Stimulated activated CD4-positive, alpha-beta T cell treated with anti-CD3 and anti-CD28 coated beads, Interleukin-4, amount 100 ng/mL, for 4 hours (primary cell): ENCODE measurements at places on chromosomes 6 and 20.
A peak's percentile ranks its signal among the peaks of the same experiment; 100 is the strongest.

DNA sequence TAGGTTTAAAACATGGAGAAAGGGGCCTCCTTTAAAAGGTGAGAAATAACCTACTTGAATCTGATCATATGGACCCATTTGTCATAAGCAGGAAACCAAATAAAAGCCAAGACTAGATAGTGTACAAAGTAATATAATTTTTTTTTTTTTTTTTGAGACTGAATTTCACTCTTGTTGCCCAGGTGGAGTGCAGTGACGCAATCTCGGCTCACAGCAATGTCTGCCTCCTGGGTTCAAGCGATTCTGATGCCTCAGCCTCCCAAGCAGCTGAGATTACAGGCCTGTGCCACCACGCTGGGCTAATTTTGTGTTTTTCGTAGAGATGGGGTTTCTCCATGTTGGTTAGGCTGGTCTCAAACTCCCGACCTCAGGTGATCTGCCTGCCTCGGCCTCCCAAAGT lies 89.2 kb downstream of the SASH1 start:
- no peak for DNase-seq

DNA sequence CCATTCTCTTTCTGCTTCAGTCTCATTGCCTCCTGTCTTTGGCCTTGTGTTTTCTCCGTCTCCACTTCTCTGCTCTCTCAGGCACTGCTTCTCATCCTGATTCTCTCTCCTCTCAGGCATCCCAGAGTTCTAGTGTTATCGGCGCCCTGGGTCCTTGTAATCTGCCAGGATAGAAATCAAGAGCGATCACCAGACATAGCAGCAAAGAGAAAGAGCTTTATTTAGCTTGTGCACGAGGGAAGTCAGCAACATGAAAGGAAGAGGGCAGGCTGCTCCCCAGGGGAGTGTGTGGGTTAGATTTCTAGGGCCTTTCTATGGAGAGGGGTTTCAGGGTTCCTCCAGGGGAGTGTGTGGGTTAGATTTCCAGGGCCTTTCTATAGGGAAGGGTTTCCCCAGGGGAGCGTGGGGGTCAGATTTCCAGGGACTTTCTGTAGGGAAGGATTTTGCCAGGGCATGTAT lies 32.5 kb downstream of the SUN5 start:
- DNase-seq = no peak

- DNase-seq = no peak
These were observed 800 bp upstream of the GRIK2 start for GRCh38 chr6:101392586-101393230.

DNA sequence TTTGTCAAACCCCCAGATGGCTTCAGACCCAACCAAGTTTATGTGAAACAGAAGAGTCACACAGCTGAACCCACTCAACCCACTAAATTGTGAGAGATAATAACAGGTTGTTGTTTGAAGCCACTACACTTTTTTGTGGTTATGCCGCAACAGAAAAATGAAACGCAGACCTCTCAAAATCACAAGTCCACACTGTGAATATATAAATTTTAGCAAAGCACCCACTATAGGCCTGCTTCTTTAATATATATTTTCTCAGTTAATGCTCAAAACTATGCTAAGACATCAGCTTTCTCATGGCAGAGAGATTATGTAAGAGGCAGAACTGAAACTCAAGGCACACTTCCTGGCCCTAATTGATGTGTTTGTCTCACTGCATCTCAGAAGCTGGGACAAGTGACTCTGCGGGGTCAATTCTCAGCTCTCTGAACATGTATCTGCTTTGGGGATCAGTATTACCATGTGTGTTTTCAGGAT lies 27.7 kb downstream of the MAP3K5 start:
- DNase-seq = no peak

- DNase-seq = peak; percentile 26
These were observed 2.2 kb upstream of the ID1 start for GRCh38 chr20:31602779-31603441.

- no peak for DNase-seq
These were observed 160.0 kb downstream of the SOD2 start for GRCh38 chr6:159533016-159533415.

- DNase-seq = no peak
These were observed 104.9 kb downstream of the SYNDIG1 start for GRCh38 chr20:24574307-24574706.

GRCh38 chr6:89910902-89911240 lies 16.6 kb downstream of the GJA10 start:
- DNase-seq = no peak

- no peak for DNase-seq
These were observed 2.3 kb downstream of the SAMD10 start for GRCh38 chr20:63976980-63977738.

GRCh38 chr20:23059846-23060245 lies 10.4 kb upstream of the THBD start:
- no peak for DNase-seq

- DNase-seq = no peak
These were observed 280.3 kb upstream of the SYNCRIP start for GRCh38 chr6:85923013-85923430.

GRCh38 chr6:163960128-163960527 lies 545.6 kb downstream of the QKI start:
- no peak for DNase-seq

- no peak for DNase-seq
These were observed 94.2 kb downstream of the STXBP5 start for GRCh38 chr6:147298461-147298860.

- DNase-seq = no peak
These were observed 539.3 kb upstream of the ID4 start for GRCh38 chr6:19297880-19298279.

DNA sequence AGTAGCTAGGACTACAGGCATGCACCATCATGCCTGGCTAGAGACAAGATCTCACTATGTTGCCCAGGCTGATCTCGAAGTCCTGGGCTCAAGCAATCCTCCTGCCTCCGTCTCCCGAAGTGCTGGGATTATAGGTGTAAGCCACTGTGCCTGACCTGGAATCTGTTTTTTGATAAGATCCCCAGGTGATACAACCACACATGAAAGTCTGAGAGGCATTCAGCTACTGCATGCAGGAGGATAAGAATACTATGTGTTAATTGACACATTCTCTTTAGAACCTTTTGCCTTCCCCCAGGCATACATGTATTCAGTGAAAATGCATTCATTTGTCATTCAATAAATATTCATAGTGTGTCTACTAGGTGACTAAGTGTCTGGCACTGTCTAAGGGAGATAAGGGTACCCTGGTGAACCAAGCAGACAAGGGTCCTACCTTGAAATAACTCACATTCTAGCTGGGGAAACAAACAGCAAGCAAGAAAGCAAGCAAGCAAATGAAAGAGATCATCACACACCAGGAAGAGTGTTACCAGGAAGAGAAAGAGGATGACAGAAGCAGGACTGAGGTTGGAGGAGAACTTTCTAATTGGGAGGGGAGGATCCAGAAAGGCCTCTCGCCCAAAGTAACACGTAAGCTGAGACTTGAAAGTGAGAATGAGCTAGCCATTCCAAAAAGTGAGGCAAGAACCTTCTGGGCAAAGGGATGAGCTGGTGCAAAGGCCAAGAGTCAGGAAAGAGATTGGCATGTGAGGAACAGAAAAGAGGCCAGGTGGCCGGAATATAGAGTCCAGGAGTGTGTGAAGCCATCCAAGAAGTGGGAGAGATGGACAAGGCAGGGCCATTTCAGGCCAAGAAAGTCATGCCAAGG lies 6.5 kb downstream of the GFOD1 start:
- DNase-seq = no peak

GRCh38 chr6:90818163-90818562 lies 231.3 kb upstream of the MAP3K7 start:
- DNase-seq = no peak

DNA sequence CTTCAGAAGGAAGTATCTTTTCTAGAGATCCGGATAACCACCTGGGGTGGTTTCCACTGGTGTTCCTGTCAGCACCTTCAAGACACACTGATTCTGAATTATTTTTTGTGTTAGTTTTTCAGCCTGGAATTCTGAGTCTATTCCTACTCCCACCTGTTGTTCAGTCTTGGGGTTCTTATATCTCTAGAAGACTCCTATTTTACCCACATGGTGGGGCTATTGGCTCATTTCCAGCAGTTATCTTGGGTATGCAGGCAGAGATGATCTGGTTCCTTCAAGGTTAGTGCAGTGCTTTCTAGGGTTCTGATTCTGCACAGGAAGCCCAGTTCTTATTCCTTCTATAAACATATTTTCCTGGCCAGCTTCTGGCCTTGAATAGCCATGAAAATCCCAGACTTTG lies 175.6 kb upstream of the PDE7B start:
- no peak for DNase-seq

DNA sequence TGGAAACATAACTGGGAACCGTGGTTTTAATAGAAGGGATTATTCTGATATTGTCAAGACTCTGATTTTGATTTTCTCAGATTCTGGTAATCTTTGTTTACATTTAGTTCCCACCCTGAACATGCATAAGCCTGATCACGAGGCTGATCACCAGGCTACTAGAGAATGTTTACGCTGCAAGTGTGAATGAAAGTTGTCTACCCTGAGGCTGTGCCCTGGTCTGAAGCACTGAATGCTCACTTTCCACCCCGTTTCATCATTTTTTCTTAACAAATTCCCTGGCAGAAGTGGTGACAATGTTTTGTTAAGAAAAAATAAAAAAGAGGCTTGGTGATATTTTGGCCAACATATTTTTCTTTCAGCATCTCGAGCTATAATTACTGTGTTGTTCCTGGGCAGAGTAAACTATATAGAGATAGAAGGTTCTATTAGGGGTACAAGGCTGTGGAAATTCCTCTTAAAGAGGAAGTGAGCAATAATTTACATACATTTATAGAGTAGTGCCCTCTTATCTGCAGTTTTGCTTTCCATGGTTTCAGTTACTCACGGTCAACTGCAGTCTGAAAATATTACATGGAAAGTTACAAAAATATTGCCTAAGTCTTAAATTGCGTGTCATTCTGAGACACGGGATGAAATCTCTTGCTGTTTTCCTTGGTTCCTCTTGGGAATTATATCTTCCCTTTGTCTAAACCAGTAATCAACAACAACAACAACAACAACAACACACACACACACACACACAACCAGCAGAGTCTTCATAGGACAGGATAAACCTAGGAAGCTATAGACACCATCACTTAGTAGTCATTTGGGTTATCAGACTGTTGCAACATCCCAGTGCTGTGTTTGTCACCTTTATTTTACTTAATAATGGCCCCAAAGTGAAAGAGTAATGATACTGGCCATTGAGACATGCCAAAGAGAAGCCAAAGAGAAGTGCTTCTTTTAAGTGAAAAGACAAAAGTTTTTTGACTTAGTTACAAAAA lies 566.6 kb upstream of the CITED2 start:
- DNase-seq = no peak
